ENCODE measurements at places on chromosomes 2 and 18.

- no peak overlapping the region for H3K4me3 ChIP-seq
- no peak for DNase-seq
- H3K27ac ChIP-seq: no peak overlapping the region
These were observed 10.0 kb downstream of the SLC4A5 start for GRCh38 chr2:74333175-74333574.

DNA sequence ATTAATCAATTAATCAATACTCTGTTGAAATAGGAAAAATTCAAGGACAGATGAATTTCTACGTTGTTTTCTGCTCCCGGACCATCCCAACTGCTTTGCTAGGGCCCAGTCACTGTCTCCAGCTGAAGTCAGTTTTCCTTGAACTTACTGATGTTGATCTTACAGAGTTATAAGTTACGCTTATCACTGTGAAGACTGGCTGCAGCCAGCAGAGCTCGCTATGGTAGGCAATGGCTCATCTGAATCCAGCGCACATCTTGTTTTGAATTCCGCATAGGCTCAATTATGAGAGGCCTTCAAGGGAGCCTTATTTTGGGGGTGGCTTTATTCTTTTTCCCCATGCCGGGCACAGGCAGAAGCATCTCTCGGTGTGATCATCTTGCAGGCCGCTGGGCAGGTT lies 2.7 kb downstream of the MC2R start:
- no peak overlapping the region for H3K27ac ChIP-seq
- H3K36me3 ChIP-seq: no peaks in the 10 kb centered on the region
- H3K27me3 ChIP-seq: no peaks in the 10 kb centered on the region
- H3K4me1 ChIP-seq: no peaks in the 10 kb centered on the region
- no peak for DNase-seq

DNA sequence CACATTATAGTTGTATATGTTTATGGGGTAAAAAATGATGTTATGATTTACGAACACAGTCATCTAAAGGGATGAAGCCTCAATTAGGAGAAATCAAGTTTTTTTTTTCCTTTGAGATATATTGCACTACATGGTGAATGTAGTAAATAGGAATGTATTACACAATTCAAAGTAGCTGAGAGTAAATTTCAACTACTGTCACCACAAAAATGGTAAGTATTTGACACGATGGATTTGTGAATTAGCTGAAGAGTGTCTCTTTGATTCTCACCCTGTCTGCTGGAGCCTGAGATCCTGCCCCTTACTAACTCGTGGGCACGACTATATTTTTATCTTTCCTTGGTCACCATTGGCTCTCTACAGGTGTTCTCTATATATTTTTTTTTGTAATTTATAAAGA lies 540.4 kb upstream of the DSEL start:
- H3K36me3 ChIP-seq: no peaks in the 10 kb centered on the region
- no peaks in the 10 kb centered on the region for H3K4me1 ChIP-seq
- H3K27me3 ChIP-seq: no peaks in the 10 kb centered on the region
- H3K27ac ChIP-seq: no peak overlapping the region
- no peak for DNase-seq

DNA sequence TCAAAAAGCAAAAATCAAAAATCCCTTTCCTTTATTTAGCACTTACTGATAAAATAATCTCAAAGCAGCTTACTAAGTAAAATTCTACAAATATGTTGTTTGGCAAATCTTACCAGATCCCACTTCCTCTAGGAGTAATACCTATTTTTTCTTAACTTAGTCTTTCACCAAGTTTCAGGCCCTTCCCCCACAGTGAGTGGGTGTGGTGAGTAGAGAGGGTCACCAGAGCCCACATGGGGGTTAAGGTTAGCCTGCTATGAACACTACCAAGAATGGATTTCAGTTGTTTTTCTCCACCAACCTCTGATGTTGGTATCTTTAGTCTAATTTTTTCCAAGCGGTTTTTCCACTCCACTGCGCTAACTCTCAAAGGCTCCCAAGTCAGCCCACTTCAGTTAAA lies 23.2 kb downstream of the PIAS2 start:
- no peak overlapping the region for H3K27ac ChIP-seq
- no peaks in the 10 kb centered on the region for H3K4me1 ChIP-seq
- DNase-seq: no peak
- H3K36me3 ChIP-seq: no peaks in the 10 kb centered on the region
- no peaks in the 10 kb centered on the region for H3K27me3 ChIP-seq
- no peak overlapping the region for H3K4me3 ChIP-seq

DNA sequence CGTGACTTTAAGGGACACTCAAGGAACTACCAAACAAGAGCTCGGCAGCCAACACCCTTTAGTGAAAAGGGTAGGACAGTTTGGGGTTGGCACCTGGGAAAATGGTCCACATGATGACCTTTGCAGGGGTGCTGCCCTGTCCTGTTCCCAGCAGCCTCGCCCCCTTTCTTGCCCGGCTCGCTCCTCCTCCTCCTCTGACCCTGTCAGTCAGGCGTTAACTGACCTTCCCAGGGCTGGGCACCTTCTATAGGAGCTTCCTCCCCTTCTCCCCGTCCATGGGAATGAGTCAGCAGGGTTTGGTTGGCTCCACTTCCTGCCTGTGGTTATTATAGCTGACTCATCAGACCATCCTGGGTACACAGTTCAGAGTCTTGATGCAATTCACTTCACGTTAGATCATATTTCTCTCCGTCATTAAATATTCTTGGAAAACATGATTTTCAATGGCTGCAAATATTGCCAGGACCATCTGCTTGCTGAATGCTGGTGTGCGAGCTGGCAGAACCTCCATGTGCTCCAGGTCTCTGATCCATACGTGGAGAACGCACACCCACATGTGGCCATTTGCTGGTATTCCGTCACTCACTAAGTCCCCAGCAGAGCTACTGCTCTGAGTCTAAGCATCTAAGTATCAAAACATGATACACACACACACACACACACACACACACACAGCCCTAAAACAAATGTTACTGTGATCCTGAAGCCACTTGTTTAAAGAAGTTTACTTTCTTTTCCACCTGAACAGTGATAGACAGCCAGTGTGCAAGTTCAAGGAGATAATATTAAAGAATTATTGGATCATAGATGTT lies 185.0 kb downstream of the ANAPC1 start:
- H3K4me1 ChIP-seq: peaks cover 12% of the 10 kb centered on the region
- no peak overlapping the region for H3K4me3 ChIP-seq
- DNase-seq: peak; percentile 70
- no peaks in the 10 kb centered on the region for H3K36me3 ChIP-seq
- no peak overlapping the region for H3K27ac ChIP-seq
- H3K27me3 ChIP-seq: no peaks in the 10 kb centered on the region

DNA sequence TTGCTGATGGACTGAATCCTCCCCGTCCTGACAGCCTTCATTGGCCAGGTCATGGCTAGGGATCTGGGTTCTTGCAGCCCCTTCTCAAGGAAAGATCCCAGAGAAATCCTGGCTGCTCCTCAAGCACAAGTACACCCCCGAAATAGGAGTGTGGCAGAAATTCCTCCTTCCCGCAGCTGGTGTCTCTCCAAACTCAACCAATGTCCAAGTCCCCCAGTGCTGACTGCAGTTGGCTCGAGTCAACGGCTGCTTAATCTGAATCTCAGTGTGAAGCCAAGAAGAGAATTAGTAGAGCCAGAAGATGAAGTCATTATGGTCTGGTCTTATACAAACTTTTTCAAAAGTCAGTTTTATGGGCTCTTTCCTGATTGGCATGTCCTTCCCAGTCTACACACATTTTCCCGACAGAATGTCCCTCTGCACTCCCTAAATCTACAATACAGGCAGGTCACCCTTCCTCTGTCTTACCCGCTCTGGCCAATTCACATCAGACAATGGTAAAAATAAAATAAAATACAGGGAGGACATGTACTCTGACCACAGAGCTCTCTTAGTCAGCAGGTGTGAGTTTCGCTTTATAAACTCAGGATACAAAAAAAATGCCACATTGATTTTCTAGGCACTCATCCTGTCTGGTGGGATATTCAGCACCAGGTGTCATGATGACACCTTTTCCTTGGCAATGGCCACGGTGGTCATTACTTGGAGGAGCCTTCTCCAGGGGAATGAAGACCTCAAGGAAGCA lies 76.9 kb upstream of the PAPOLG start:
- H3K4me1 ChIP-seq: no peaks in the 10 kb centered on the region
- H3K36me3 ChIP-seq: no peaks in the 10 kb centered on the region
- H3K4me3 ChIP-seq: no peak overlapping the region
- H3K27ac ChIP-seq: no peak overlapping the region
- H3K27me3 ChIP-seq: no peaks in the 10 kb centered on the region

DNA sequence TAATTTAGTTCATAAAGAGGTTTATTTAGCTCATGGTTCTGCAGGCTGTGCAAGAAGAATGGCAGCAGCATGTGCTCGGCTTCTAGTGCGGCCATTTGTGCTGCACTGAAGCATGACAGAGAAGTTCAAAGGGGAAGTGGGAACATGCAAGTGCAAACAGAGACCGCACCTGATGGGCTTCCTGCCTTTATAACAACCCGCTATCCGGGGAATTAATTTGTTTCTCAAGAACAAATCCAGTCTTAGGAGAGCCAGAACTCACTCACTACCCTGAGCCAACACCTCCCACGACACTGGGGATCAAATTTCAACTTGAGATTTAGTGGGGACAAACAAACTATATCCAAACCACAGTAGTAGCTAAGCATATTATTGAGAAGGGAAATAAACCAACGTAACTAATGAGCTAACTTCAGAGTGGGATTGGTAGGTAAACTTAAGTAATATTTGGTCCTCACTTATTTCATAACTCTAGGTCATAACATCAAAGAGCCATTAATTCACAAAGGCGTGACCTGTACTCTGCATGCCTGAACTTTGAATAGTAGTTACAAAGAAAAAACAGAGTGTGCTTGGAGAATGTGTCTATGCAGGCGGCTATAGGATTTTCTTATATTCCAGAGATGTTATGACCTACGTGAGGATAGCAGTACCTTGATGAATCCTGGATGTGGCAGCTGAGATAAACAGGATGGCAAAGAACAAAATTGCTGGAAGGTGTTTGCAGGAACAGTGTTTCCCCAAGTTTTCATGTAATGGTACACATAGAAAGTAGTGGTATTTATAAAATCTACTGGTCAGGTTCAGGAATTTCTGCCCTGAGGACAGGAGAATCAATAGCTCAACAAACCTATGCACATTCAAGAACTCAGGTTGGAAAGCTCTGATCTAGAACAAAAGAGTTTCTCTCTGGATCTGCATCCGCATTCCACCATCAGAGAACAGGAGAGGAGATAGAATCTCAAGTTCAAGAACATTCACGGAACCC lies 845.9 kb upstream of the ID2 start:
- H3K4me1 ChIP-seq: no peaks in the 10 kb centered on the region
- no peak overlapping the region for H3K27ac ChIP-seq
- no peaks in the 10 kb centered on the region for H3K27me3 ChIP-seq
- no peak for DNase-seq
- no peak overlapping the region for H3K4me3 ChIP-seq
- H3K36me3 ChIP-seq: no peaks in the 10 kb centered on the region

DNA sequence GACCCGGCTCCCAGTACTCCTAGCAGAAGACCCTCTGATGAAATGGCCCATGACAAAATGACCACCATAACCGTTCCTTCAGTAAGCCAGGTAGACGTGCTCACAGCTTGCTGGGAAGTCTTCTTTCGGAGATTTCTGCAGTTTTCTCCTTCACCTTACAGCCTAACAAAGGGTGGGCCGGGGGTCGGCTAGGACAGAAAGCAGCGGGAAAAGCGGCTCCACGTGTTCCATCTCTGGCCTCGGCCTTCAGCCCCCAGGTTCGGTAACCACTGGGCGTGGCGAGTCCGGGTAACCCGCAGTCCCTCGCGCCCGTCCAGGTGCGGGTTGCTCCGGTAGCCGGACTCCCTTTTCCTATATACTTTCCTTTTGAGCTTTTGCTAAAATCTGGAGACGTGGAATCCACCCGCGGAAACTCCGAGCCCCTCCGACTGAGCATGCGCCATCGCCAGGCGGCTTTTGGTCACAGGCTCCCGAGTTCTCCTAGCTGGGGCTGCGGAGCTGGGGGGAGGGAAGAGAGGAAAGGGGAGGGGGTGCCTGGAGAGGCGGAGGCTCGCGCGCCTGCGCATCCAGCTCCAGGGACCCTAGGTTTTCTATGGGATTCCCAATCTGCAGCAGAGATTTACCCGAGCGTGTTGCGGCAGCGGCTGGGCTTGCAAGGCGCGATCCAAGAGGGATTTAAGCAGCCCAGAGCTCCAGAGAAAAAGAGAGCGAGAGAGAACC lies at the start of gene VSNL1:
Gene VSNL1 (plus strand): TSS at position 604 of the 720 bp plus-strand sequence. CDS start 51,379 bp downstream, outside the sequence.
- no peak within 1 kb of the TSS for H3K27ac ChIP-seq
- H3K4me1 ChIP-seq: peaks cover 6% of the 10 kb centered on the region
- peak; percentile 39 for DNase-seq
- H3K27me3 ChIP-seq: peaks cover 71% of the 10 kb centered on the region
